Uterus (tissue), 4 donors: ENCODE measurements at places on chromosomes 12 and 14. TPM values are rescaled to one million over a fixed set of nuclear protein-coding genes. Genes with fewer than 3 reads are reported as not detected.

HOXC5 gene
- total RNA-seq = not detected

SMCO3 gene
- total RNA-seq = not detected

TAMALIN gene
- total RNA-seq = 153 TPM

IFI27 gene
- 20.5 TPM for total RNA-seq

MLF2 gene
- total RNA-seq = 138 TPM

IQSEC3 gene
- total RNA-seq = 2.4 TPM

ANKS1B gene
- total RNA-seq = 16.6 TPM

SSTR1 gene
- total RNA-seq = 1.3 TPM

ORMDL2 gene
- 6.5 TPM for total RNA-seq

GRCh38 chr14:81234278-81234677 is 13.5 kb upstream of the GTF2A1 start:
- no peak overlapping the region for H3K27ac ChIP-seq
- H3K36me3 ChIP-seq = no peaks in the 10 kb centered on the region
- no peaks in the 10 kb centered on the region for H3K27me3 ChIP-seq
- H3K4me1 ChIP-seq = no peaks in the 10 kb centered on the region
- no peak overlapping the region for H3K4me3 ChIP-seq

GRCh38 chr12:65906006-65906405 is 81.7 kb downstream of the HMGA2 start:
- H3K27me3 ChIP-seq = no peaks in the 10 kb centered on the region
- no peaks in the 10 kb centered on the region for H3K36me3 ChIP-seq
- DNase-seq = no peak
- H3K4me1 ChIP-seq = no peaks in the 10 kb centered on the region

DNA sequence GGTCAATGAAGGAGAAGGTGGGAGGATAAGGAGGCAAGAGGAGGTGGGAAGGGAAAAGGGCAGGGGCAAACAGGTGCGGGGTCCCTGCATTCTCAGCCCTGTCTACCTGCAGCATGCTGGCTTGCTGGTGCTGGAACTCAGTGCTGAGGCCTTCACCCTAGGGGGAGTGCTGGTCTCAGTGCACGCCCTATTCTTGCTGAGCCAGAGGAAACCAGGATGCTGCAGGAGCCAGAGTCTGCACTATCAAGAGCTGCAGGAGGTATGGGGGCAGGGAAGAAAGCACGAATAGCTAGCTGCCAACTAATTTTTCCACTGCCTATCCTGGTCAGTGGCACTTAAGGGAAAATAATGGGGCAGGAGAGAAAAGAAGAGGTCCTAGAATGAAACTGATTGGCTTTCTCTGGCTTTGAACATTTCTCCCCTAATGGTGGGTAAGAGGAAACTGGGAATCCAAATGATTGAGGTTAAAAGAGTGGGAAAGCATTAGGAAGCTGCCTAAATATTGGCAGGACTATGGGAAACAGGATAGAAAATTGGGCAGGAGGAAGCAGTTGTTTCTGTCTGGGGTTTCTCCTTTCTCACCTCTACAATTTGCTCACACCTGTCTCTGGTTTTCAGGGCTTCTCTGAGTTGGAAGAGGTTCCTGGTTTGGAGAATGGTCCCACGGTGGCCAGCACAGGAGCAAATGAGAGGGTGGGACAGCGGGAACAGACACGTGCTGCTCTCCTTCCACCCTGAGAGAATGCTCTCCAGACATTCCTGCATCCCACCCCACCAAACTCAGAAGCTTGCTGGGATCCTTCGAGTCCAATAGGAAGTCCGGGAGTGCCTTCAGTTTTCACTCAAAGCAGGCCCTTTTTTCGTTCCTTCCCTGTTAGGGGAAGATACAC is 1.9 kb downstream of the TMEM253 start:
- peaks cover 6% of the 10 kb centered on the region for H3K4me1 ChIP-seq
- no peak for DNase-seq
- H3K27me3 ChIP-seq = no peaks in the 10 kb centered on the region
- H3K36me3 ChIP-seq = no peaks in the 10 kb centered on the region
- peak overlapping the region; percentile 69 for H3K4me3 ChIP-seq
- H3K27ac ChIP-seq = peak overlapping the region; percentile 99

DNA sequence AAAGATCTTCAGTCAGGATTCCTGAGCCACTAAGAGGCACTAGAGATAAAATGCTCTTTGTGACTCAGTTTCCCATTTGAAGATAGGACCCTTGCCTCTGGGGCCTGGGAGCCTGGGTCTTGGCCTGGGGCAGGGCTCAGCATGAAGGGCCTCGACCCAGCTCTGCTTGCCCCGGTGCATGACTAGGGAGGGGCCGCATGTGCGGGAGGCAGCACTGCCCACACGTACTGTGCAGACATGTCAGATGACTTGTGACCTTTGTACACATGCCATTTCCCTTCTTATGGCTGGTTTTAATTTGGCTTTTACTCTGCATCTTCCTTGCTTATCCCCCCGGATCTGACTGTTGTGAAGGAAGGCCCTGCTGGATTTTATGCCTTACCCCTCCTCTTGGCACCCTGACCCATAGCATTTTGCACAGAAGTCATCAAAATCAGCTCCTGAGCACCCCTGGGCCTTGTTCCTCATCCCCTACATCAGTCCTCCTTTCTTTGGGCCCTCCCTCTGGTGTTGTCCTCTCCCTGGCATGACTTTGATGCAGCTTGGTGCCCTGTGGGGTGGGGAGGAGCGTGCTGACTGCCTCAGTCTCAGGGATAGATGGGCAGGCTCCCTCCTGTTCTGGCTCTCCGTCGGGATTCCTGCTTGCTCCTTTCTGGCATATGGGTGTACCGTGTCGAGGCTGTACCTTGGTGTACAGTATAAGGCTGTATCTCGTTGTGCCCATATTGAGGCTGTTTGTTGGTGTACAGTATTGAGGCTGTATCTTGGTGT is 4.4 kb downstream of the CLSTN3 start:
- no peak overlapping the region for H3K27ac ChIP-seq
- H3K4me1 ChIP-seq = no peaks in the 10 kb centered on the region
- no peaks in the 10 kb centered on the region for H3K36me3 ChIP-seq
- no peak overlapping the region for H3K4me3 ChIP-seq

DNA sequence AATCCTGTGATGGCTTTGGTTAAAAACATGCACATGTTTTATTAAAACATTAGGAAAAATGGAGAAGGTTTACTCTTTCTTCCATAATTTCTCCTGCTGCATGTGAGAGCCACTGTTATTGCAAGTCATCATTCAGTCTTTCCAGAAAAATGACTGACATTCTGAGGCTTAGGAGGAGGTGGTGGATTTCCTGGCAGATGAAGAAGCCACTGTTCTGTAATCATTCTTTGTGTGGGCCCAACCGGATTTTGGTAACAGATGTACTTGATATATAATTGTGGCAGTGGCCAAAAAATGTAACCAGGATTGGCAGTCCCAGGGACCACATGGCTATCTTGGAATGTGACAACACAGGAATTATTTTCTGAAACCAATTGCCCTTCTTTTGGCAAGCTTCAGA is 120.2 kb downstream of the DAAM1 start:
- peak overlapping the region; percentile 13 for H3K27ac ChIP-seq
- no peaks in the 10 kb centered on the region for H3K4me1 ChIP-seq
- H3K27me3 ChIP-seq = no peaks in the 10 kb centered on the region

GRCh38 chr14:78486081-78486480 is 315.9 kb downstream of the NRXN3 start:
- no peak overlapping the region for H3K4me3 ChIP-seq
- H3K27me3 ChIP-seq = no peaks in the 10 kb centered on the region
- H3K27ac ChIP-seq = no peak overlapping the region
- H3K36me3 ChIP-seq = no peaks in the 10 kb centered on the region
- no peak for DNase-seq

- no peak overlapping the region for H3K4me3 ChIP-seq
- H3K4me1 ChIP-seq = peaks cover 4% of the 10 kb centered on the region
- H3K27ac ChIP-seq = no peak overlapping the region
- no peak for DNase-seq
These were observed 3.8 kb upstream of the SIVA1 start for GRCh38 chr14:104749111-104749649.

- no peaks in the 10 kb centered on the region for H3K27me3 ChIP-seq
- no peak for DNase-seq
- no peak overlapping the region for H3K4me3 ChIP-seq
- H3K27ac ChIP-seq = no peak overlapping the region
- no peaks in the 10 kb centered on the region for H3K4me1 ChIP-seq
- H3K36me3 ChIP-seq = no peaks in the 10 kb centered on the region
These were observed 600.2 kb downstream of the TRHDE start for GRCh38 chr12:72872238-72872887.

DNA sequence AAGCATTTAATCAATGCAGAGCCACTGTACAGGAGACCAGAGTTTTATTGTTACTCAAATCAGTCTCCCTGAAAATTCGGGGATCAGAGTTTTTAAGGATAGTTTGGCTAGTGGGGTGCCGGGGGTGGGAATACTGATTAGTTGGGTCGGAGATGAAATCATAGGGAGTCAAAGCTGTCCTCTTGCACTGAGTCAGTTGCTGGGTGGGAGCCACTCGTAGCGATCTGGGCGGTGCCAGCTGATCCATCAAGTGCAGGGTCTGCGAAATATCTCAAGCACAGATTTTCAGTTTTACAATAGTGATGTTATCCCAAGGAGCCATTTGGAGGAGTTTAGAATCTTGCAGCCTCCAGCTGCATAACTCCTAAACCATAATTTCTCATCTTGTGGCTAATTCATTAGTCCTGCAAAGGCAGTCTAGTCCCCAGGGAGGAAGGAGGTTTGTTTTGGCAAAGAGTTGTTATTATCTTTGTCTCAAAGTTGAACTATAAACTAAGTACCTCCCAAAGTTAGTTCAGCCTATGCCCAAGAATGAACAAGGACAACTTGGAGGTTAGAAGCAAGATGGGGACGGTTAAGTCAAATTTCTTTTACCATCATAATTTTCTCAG is 169.4 kb upstream of the PLEKHG7 start:
- no peak overlapping the region for H3K27ac ChIP-seq
- no peak overlapping the region for H3K4me3 ChIP-seq
- no peak for DNase-seq
- no peaks in the 10 kb centered on the region for H3K4me1 ChIP-seq

DNA sequence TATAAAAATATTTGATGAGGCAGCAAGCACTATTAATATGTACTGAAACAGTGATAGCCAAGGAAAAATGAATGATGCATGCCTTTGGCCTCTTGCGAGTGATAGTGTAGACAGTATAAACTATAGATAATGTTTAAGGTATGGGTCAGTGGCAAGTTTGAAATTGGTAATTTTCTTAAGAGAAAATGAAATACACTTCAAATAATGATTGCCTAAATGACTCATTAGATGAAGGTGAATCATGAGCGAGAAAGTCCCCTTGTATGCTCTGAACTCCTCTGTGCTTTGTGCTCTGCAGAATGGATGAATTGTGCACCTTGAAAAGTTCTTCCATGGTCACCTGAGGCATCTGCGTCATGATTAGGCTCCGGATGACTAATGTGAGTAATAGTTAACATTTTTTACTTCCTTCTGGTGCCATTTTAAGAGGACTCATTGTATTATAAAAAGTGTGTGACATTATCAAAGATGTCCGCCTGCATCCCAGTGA is 84.9 kb upstream of the RTL1 start:
- no peak for DNase-seq
- H3K27me3 ChIP-seq = no peaks in the 10 kb centered on the region
- no peaks in the 10 kb centered on the region for H3K36me3 ChIP-seq
- no peak overlapping the region for H3K27ac ChIP-seq
- H3K4me3 ChIP-seq = no peak overlapping the region

GRCh38 chr12:6230321-6231110 is 30.3 kb downstream of the CD9 start:
- H3K27me3 ChIP-seq = no peaks in the 10 kb centered on the region
- no peaks in the 10 kb centered on the region for H3K36me3 ChIP-seq
- peak; percentile 50 for DNase-seq
- H3K4me3 ChIP-seq = peak overlapping the region; percentile 11

- no peaks in the 10 kb centered on the region for H3K4me1 ChIP-seq
- no peaks in the 10 kb centered on the region for H3K27me3 ChIP-seq
- H3K4me3 ChIP-seq = no peak overlapping the region
- DNase-seq = no peak
- H3K36me3 ChIP-seq = no peaks in the 10 kb centered on the region
- no peak overlapping the region for H3K27ac ChIP-seq
These were observed 717.8 kb upstream of the TBX3 start for GRCh38 chr12:115401761-115402160.

DNA sequence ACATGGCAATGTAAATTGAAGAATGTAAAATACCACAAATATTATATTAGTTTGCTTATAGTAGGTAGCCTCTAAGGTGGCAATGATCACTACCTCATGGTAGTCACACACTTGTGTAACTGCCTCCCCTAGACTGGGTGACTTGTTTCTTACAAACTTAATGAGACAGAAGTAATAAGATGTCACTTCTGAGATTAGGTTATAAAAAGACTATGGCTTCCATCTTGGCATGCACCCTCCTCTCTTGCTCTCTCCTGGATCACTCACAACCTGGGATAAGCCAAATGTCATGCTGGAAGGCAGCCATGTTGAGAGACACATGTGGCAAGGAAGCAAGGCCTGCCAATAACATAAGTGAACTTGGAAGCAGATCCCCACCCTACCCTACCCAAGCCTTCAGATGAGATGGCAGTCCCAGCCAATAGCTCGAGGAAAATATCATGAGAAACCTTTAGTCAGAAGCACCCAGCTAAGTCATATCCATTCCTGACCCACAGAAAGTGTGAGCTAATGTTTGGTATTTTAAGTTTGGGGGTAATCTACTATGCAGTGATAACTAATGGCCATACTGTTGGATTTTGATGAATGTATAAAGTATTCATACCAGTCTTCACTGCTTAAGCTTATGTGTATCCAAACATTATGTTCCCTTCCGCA is 43.3 kb downstream of the PPP1R12A start:
- H3K4me3 ChIP-seq = no peak overlapping the region
- H3K27ac ChIP-seq = no peak overlapping the region
- no peaks in the 10 kb centered on the region for H3K36me3 ChIP-seq
- H3K4me1 ChIP-seq = no peaks in the 10 kb centered on the region
- no peaks in the 10 kb centered on the region for H3K27me3 ChIP-seq
- DNase-seq = no peak

GRCh38 chr14:103495854-103496253 is 26.8 kb downstream of the CKB start:
- H3K4me3 ChIP-seq = no peak overlapping the region
- no peaks in the 10 kb centered on the region for H3K27me3 ChIP-seq
- no peak overlapping the region for H3K27ac ChIP-seq
- H3K36me3 ChIP-seq = no peaks in the 10 kb centered on the region
- DNase-seq = no peak
